ENCODE measurements at places on chromosomes 6 and 20.

- DNase-seq = no peak
Observed at GRCh38 chr6:894274-894673, 201.3 kb upstream of the EXOC2 start.

DNA sequence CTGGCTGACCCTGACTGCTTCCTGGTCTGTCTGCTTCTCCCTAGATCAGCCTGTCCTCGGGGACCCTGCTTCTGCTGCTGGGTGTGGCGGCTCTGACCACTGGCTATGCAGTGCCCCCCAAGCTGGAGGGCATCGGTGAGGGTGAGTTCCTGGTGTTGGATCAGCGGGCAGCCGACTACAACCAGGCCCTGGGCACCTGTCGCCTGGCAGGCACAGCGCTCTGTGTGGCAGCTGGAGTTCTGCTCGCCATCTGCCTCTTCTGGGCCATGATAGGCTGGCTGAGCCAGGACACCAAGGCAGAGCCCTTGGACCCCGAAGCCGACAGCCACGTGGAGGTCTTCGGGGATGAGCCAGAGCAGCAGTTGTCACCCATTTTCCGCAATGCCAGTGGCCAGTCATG is 6.3 kb downstream of the NRSN2 start:
- no peak for DNase-seq

GRCh38 chr6:4362326-4362725 is 227.0 kb upstream of the ECI2 start:
- DNase-seq = no peak

DNA sequence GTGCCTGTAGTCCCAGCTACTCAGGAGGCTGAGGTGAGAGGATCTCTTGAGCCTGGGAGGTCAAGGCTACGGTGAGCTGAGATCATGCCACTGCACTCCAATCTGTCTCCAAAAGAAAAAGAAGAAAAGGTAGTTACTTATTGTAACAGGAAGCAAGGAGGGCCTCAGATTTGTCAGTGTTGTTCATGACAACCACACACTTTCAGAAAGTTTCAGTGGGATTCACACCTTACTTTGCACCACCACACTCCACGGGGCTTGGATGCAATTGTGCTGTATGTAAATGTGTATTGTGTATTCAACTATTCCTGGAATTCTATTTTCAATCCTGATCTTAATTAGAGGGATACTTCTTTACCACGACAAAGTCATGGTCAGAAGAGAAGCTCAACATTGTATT is 142.6 kb downstream of the ELOVL4 start:
- no peak for DNase-seq

DNA sequence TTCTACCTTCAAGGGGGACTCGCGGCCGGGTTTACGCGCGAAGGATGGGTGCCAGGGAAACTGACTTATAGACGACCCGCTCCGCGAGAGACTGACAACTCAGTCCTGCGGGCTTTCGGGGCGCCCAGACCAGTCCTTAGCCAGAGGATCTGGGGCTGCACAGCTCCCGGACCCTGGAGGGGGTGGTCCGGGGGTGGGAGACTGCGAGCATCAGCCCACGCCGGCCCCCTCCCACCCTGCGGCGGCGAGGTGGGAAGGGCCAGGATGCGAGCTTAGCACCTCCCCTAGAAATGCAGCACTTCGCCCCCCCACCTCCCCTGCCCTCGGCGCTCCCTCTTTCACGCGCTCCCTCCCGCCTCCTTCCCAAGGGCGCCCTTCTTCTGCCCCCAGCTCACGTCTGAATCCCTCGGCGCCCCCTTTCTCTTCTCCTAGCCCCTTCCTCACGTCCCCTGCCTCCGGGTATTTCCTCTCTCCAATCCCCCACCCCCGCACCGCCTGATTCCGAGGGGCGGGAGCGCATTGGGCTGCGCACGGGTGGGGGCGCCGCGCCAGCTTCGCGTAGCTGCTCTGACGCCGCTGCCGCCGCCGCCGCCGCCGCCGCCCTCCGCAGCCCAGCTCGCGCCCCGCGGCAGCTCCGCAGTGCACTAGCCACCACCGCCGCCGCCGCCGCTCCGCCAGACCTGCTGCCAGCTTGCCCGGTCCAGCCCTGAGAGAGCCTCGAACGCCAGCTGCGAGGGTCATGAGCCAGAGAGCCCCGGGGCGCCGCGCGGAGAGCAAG is at the start of gene SLC32A1:
Gene SLC32A1 (plus strand): TSS at position 639 of the 778 bp plus-strand sequence. CDS start 239 bp downstream, outside the sequence.
- DNase-seq = no peak

DNA sequence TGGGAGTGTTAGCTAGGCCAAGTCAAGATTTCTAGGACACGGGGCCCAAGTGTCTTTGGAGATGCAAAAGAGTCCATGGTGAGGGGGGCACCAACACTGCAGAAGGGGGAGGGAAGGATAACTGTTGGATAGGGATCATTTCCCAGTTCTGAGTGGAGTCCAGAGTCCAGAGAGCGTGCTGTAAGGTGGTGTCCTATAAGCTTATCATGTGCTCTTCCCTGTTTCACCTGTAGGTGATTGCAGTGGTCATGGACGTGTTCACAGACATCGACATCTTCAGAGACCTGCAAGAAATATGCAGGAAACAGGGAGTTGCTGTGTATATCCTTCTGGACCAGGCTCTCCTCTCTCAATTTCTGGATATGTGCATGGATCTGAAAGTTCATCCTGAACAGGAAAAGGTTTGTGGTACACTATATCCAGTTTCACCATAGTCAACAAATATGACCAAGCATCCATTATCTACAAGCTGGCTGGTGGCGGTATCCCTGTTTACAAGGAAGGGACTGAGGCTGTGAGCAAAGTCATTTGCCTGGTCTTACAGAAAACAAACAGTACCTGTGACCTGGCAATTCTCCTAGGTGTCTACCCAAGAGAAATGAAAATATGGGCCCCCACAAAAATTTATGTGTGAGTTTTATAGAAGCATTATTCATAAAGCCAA is 15.6 kb downstream of the FAM83D start:
- no peak for DNase-seq

Measured in DMS153 (cell line).